Ammon's horn (tissue), 1 donor: ENCODE measurements at places on chromosomes 1 and 21.

GRCh38 chr1:18781031-18781430 lies 78.4 kb downstream of the TAS1R2 start:
- no peak for DNase-seq

DNA sequence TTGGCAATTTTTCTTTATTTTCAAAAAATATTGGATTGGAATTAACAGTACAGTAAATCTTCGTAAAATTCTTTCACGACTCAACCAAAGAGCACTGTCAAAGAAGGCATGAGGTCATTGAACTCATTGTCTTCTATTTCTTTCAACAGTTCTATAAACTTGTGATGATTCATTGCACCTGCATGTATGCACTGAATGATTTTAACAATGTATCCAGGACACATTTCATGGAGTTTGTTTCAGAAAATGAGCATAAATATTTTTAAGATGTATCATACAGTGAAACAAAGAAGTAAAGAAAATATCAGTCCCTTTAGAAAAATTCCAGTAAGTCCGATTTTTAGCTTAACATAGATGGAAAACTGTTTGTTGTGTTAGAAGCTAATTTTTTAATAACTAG lies 33.6 kb upstream of the CD34 start:
- no peak for DNase-seq

DNA sequence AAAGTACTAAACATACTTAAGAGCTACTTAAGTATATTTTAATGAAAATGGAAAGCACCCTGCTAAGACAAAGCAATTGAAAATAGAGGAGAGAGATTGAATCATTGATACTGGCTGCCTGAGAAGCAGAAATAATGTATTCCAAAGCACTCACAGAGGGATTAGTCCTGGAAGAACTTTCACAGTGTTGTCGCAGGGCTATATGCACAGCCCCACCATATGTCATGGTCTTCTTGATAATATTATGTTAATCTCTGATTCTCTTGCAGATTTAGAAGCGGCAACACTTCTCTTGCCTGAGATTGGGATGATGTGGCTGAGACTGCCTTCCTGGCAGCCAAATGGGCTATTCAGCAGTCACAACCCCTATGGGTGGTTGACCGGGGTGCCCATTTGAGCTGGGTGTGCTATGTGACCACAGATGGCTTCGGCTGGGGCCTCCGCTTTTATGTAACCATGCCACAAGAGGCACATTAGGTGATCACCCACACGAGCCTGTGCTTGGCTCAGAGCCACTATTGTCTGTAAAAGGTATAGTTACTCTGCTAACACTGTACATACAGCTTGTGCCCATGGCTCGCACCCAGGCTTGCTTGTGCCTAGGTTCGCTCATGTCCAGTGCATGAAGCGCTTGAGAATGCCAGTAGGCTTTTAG lies 152.2 kb upstream of the SGIP1 start:
- no peak for DNase-seq

GRCh38 chr1:203643213-203644045 lies 16.8 kb downstream of the ATP2B4 start:
- DNase-seq: no peak

GRCh38 chr1:34714386-34714785 lies 40.5 kb upstream of the GJB5 start:
- no peak for DNase-seq

DNA sequence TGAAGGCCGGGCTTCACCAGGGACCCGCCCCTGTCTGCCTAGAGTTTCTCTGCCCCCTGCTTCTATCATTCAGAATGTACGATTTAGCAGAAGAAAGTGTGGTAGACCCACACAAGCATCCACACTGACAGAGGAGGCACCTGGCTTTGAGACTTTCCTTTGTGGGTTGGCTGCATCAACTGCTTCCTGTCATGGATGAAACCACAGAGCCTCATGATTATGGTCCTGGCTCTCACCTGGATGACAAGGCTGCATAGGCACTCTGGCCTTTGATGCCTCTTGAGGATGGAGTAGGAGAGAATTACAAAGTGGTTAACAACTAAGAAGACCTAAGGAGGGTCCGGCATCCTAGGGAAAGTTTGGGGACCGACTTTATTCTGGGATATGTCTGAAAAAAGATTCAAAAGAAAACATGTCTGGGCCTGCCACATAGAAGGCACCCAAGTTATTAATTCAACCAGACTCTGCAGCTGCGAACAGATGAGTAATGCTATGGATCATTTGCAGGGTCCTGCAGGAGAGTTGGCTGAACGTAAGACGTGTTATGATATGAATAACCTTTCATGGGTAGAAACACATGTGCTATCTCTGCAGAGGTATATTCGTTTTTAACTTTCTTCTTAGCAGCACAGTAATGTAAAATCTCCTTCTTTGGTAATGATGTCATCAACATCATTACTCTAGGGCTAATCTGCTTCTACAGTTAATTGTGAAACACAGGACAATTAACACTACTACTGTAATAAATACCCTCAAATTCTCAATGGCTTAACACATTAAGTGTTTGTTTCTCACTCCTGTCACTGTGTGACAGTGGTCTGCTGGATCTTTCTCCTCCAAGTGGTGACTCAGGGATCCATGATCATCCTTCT lies 136.2 kb downstream of the SLC35F3 start:
- no peak for DNase-seq

DNA sequence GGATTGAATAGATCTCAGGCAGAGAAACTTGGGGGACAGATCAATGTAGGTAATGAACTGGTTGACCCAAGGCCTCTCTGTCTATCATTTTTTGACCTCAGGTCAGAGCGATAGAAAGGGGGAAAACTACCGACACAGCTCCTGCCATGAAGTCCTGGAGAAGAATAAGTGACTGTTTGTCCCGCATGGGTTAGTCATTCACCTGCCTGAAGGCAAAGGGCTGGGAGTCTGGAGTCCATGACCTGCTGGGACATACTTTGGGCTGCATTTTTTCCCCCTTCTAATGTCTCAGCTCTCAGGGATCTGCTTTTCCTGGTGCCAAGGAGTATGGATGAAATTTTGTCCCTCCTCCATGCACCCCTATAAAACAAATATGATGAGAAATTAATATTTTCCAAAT lies 1.6 kb upstream of the ROR1 start:
- DNase-seq: no peak

GRCh38 chr1:78301141-78301540 lies 189.6 kb upstream of the PTGFR start:
- no peak for DNase-seq

DNA sequence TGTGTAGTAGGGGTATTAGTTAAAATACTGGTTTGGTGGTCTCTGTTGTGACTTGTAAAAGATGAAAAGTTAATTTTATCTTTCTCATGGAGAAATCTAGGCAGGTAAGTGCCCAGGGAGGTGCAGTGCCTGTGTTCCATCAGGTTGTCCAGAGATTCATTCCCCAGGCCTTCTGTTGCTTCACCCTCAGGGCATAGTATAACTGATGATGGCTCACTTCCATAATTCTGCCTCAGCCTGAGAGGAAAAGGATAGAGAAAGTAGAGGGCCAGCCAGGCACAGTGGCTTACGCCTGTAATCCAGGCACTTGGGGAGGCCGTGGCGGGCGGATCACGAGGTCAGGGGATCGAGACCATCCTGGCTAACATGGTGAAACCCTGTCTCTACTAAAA lies 153.9 kb downstream of the FMN2 start:
- no peak for DNase-seq

GRCh38 chr1:77416692-77417450 lies 135.1 kb downstream of the AK5 start:
- no peak for DNase-seq

DNA sequence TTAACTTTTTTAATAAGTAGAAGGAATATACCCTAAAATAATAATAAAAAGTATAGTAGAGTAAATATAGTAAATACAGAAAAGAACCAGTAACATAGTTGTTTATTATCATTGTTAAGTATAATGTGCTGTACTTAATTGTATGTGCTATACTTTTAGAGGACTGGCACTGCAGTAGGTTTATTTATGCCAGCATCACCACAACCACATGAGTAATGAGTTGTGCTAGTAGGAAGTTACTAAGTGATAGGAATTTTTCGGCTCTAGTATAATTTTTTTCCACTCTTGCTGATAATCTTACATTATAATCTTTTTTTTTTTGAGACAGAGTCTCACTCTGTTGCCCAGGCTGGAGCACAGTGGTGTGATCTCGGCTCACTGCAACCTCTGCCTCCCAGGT lies 71.6 kb downstream of the IVNS1ABP start:
- no peak for DNase-seq

DNA sequence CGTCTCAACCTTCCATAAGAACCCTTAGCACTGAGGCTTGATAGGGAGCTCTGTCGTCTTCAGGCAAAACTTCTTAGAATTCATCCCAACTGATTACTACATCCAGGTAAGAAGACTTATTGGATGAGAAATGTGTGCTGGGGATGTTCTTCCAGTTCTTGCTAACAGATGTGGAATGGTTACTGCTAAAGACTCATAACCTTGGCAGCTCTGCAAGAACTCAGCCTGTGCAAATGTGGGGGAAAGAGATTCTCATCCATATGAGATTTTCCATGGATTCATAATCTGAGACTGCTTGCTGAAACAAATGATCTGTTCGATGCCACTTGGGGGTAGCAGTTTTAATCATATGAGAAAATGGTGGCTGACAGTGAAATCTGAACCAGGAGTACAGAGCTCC lies 48.2 kb downstream of the NTPCR start:
- no peak for DNase-seq

DNA sequence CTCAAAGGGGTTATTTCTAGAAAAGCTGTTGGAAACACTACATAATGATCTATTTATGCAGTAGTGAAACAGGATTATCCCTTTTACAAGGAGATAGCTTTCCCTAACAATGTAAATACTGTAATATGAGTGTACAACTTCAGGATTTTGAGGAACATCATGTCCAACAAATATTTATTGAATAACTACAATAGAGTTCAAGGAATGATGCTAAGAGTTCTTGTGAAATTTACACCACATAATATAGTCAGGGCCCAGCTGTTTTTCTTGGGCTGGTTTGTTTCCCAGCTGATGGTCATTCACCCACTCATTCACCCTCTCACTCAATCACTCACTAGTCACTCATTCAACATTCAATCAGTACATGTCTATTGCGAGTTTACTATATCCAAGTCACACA lies 12.3 kb upstream of the LYPLAL1 start:
- DNase-seq: no peak

GRCh38 chr21:35840197-35840799 lies 220.0 kb downstream of the SETD4 start:
- peak; percentile 85 for DNase-seq

DNA sequence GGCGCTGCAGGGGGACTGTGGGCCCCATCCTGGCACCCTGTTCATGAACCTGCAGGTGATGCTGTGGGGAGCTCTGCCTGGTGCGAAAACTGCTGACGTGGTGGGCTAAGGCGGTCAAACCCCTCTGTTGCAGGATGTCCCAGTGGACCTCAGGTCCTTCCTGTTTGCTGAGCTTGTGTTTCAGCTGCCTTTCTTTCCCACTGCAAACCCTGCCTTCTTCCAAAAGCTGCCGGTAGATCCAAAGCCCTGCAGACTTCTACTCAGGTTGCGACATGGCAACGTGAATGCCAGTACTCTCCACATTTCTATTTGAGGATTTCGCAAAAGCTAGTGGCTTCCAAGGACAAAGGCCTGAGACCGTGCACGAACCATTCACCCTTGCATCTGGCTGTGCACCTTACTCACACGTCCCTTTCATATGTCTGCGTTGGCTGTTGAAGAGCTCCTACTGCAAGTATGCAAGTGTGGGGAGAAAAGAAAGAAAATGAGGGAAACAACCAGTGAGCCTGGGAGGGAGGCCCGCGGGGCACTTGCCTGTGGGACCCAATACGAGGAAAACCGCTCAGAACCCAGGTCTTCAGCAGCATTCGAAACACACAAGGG lies 6.2 kb upstream of the RRP1 start:
- no peak for DNase-seq

DNA sequence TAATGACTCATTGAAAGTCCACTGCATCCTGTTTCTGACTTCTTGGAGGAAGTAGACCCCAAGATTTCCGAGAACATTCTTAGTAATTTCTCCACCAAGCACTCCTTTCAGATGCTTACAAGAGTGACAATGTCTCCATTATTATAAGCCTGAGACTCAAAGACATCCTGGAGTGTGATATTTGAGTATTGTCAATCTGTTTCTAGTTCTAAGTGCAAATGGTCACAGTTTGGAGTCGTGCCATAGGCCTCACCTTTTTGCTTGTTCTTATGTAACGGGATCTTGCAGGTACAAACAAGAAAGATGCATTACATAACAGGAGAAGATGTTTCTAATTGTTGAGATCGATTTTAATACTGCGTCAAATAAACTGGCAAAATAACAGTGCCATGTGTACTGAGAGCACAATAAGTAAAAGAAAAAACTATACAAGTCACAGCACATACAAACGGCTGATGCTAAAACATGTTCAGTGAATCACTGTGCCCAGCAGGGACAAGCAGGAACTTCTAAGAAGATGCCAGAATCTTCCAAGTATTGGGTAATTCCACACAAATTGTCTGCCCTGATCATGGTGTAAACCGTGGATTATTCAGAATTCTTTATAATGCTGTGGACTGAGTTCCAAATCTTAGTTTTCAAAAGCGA lies 54.1 kb downstream of the CD2 start:
- DNase-seq: no peak

DNA sequence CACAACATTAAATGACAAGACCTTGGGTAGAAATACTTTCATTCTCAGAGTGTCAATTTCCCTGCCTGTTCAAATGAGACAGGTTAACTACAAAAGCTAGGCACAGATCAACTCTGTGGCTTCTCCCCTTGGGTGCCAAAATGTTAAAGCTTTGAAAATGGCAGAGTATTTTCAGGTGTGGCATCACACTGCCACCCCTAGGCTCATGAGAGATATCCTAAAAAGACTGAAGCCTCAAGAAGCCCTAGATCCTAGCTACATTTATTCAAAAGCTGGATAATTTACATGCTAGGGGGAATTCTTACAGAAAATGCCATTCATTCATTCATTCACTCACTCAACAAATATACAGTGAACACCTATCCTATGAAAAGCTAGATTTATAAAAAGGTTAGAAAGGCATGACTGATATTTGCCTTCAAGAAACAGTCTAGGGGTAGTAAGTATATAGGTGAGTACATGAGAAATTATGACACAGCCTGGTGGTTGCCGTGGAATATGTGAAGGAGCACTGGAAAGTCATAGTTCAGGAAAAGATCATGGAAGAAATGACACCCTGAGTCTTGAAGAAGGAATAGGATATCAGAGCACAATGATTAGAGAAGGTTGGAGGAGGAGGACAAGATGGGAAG lies 15.9 kb upstream of the RAB4A start:
- peak; percentile 65 for DNase-seq

DNA sequence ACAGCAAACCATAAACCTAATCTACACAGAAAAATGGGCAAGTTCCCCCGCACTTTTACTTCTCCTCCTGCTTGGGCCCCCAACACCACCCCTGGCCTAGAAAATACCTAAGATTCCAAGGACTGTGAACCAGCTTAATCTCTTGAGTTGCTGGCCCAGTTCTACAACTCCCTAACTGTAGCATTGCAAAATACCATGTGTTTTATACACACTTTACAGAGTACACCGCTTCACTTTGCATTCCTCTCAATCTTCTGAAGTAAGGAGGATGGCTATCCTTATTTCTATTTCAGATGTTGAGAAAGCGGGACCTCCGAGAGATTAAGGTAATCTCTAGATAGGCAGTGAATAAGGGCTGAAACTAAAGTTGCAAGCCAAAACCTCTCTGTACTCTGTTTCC lies 408.3 kb upstream of the NR5A2 start:
- DNase-seq: no peak
